ENCODE measurements at places on chromosomes 3 and 15.

DNA sequence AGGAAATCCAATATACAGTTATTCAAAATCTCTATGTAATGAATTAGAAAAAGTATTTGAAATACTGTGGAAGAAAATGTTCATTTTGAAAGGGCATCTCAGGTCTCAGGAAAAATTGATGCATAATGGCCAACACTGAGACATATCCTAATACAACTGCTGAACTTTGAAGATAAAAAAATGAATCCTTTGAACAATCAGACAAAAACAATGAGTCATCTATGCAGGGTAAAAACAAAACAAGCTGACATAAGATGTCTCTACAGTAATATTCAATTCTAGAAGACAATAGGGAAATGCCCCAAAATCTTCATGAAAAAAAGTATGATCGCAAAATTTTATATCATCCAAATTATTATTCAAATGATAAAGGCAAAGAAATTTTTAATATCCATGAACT, 34.0 kb upstream of the ZNF280D start:
- no peak for DNase-seq

GRCh38 chr3:149452036-149452435, 22.5 kb upstream of the TM4SF4 start:
- DNase-seq, result no peak

DNA sequence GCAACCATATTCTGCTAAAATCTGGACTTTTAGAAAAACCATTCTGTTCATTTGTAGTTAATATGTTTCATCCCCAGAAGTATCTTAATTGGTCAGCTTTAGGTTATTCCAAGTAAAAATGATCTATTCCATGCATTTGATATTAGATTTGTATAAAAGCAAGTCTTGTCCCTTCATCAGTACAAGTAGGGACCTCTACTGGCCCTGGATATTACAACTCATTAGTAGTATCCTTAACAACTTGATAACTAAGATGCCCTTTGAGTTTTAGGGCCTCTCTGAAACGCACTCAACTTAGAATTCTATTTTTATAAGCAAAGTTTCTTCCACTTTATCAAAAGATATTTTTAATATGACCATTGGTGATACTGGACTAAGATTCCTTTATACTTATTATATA, 25.3 kb upstream of the SELENOT start:
- DNase-seq, result no peak

GRCh38 chr3:108488631-108489030, 21.8 kb downstream of the MYH15 start:
- DNase-seq, result no peak

GRCh38 chr3:112013058-112013783, 14.5 kb downstream of the TAGLN3 start:
- DNase-seq, result no peak

- DNase-seq, result no peak
Observed at GRCh38 chr15:26374806-26375205, 398.1 kb downstream of the GABRB3 start.

GRCh38 chr3:187367561-187368103, 553 bp upstream of the RTP4 start:
- no peak for DNase-seq

DNA sequence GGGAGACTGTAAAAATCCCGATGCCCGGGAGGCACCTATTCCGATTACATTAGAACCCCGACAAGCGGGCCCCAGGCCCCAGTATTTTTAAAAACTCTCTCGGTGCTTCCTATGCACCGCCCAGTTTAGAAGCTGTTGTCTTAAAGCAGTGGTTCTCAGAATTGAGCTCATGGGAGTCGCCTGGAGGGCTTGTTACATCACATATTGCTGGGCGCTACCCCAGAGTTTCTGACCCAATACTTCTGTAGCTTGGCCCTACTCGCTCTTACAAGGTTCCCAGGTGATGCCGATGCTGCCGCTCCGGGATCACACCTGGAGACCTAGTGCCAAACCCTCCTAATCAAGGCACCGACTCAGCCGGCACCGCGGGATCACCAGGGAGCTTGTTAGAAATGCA, 35.2 kb downstream of the CPN2 start:
- DNase-seq, result no peak

DNA sequence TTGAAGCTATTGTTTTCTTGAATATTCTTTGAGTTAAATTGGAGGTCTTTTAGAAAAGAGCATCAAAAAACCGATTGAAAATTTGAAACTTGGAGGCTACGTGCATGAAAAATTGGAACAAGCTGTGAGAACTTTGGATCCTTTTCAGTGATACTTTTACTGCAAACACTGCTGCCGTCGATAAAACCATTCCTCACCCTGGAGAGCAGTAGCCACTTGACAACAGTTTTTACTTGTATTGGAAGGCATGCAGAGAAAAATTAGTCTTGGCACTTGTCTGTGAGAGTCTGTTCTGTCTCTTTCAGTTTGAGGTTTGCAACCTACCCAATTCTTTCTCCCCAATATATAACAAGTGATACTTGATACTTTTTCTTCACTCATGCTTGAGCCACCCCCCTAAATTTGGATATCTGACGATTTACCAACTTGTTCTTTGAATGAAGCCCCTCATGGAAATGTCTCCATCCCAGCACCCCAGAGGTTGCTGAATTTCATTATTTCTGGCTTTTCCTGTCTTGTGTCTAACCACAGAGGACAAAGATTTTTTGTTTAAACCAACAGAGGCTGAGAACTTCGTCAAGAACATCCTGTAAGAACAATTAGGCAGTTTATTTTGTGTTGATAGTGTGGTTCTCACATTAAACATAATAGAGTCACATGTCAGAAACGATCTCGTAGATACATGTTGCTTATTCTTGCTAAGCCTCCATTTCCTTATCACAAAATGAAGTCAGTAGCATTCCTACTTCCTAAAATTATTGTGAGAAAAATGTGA, 307.3 kb upstream of the PLSCR5 start:
- DNase-seq, result no peak

DNA sequence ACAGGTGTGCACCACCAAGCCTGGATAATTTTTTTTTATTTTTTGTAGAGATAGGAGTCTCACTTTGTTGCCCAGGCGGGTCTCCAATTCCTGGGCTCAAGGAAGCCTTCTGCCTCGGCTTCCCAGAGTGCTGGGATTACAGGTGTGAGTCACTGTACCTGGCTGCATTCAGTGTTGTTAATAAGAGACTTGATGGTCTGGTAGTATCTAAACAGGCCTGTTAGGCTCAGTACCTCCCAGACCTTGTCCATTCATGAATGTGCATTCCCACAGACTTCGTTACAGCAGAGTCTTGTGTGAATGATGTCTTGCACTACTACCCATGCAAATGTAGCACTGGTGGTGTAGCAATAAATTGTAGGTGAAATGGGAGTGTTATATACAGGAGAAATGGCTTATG, 17.7 kb downstream of the CMTM8 start:
- DNase-seq, result no peak

DNA sequence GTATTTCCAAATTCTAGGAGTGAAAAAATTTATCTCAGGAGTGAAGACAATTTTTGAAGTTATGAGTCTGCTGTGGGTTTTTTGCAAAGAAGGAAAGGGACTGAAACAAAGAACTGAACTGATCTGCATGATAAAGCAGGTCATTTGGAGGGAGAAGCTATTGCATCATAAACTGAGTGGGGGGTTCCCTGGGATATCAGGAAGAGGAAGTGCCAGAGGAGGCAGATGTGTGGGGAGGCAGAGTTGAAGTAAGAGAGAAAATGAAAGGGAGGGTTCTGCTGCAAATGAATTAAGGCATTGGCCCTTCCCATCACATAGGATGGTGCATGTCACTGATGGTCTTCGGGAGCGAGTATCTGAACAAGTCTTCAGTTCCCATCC, 379.2 kb downstream of the VPS13C start:
- no peak for DNase-seq

GRCh38 chr3:149541091-149541491, 66.6 kb downstream of the TM4SF4 start:
- DNase-seq, result no peak

GRCh38 chr3:49339581-49339940, 292 bp downstream of the USP4 start:
- DNase-seq, result no peak

DNA sequence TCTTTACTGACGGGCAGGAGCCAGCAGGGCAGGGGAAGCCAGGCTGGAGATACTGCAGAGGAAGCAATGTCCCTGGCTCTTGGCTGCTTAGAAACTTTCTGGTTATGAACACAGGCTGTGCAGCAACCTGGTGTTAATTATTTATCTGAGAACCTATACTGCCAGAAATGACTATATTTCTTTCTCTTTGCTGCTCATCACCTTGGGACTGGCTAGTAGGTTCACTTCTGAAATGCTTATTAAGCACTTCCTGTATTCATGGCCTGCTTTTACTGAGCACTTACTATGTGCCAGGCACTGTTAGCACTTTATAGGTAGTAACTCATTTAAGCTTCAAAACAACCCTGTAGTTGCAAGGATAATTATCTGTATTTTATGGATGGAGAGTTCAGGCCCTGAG, 57.6 kb downstream of the RAB11A start:
- no peak for DNase-seq

DNA sequence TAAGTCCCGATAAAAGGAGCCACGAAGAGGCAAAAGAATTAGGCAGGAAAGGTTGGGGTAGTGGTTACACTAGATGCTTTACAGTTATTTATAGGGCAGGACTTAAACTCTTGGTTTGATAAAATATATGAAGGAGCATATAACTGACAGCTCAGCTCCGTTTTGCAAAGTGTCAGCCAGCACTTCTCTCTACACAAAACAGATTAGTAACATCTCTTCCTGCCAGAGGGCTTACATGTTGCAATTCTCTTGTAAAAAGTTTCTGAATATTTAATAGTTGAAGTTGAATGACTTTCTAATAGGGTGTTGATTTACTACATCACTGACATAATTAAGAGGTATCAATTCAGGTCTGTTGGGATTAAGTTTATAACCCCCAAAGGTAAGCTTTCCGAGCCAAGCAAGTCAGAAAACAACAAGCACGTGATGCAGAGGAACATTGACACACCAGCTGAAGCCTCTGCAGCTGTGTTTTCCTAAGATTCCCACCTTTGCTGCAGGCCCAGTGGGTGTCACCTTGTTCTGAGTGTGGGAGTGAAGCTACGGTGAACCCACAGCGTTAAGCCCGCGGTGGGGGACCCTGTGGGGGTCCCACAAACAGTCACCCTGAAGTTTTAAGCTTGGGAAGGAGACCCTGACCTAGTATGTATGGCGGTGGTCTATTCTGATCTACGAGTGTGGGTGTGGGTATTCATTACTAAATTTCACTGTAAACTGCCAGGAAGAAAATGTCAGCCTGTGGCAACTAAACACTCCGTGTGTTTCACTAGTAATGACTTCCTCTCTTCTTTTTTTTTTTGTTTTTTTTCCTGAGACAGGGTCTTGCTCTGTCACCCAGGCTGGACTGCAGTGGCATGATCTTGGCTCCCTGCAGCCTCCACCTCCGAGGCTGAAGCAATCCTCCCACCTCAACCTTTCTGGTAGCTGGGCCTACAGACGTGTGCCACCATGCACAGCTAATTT, 22.0 kb upstream of the ATP13A3 start:
- no peak for DNase-seq

DNA sequence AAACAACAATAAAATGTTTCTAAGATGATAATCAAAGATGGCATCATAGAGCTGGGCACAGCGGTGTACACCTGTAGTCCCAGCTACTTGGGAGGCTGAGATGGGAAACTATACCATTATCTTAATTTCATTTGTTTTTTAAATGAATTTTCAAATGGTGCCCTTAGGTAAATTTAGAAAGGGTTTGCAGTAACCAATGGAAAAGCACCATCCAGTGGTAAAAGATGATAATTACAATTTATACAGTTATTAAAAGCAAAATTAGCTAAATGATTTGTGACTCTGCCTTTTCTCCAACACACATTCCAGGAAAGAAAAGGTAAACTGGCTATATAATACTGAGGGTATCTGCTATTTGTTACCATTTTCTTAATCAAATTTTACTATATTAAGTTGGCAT, 14.4 kb upstream of the ANKRD28 start:
- peak; percentile 39 for DNase-seq

GRCh38 chr3:28232659-28233058, 8.8 kb upstream of the CMC1 start:
- DNase-seq, result no peak

DNA sequence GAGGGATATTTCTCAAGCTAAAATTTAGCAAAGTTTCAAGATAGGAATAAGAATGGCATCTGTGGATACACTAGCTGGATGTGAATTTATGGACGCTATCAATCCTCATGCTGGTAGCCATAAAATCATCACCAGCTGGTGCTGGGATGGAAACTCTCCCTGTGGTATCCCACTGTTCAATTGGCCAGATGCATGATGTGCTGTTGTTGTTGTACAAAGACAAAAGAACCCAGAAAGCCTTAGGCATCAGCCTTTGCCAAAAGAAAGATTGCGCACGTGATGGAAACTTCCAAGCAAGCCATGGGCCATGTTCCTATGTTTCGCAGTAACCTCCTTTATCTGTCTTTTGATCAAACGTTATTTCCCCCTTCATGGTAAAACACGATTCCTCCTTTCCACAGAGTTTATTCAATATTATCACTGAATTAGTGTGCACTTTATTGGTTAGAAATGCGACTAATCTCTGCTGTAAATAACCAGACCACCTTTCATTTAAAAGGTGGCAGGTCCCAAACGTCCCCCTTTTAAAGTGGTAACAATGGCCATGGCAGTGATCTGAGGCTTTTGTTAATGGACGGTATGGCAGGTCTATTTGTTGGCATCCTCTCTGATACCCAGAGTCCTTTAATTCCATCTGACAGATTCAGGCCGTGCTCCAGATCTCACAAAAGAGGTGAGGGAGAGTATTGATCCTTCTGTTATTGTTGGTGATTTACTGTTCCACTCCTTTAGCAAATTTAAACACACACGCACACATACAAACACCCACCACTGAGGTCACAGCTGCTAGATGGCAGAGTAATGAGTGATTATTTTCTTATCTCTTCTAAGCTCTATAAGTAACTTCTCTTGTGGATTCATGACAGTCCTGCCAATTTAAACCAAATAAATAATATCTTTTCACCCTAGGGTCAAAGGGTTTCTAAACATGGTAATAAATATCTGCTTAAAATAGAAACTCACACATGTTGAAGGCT, 291.2 kb upstream of the KCNMB2 start:
- DNase-seq, result no peak

GRCh38 chr15:42060797-42061196, 33.6 kb downstream of the PLA2G4D start:
- DNase-seq, result no peak

DNA sequence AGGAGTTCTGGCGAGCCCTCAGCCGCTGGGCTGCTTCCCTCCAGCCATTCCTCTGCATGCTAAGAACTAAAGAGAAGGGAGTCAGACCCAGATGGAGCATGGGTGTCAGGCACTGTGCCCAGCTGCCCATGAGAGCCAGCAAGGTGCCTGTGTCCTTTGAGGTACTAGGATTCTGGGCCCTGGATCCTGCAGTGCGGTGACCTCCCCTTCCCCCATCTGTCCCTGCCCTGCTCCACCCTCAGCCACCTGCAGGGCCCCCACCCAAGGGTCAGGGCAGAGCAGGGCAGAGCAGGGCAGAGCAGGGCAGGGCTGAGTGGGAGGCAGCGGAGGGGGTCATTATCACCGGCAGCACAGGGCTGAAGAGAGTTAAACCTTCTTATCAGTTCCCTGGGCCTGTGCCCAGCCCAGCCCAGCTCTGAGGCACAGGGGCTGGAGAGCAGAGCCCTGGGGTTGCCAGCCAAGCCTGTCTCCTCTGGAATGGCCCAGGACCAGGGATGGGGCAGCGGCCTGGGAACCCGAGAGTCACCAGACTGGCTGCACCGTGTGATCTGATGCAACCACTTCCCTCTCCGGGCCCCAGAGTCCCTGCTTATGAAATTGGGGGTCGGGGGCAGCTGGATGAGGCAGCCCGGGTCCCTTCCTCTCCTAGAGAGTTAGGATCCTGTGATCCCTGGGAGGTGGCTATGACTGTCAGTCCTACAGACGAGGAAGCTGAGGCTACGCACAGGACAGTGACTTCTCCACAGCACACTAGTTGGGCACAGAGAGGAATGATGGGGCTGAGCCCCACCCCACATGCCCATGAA, 17.3 kb downstream of the ZDHHC19 start:
- DNase-seq, result no peak
